Cerebellar nuclear complex (tissue), 1 donor: ENCODE measurements at places on chromosomes 1 and 21.

- DNase-seq: no peak
Observed at GRCh38 chr1:109793089-109793485, 29.4 kb upstream of the EPS8L3 start.

DNA sequence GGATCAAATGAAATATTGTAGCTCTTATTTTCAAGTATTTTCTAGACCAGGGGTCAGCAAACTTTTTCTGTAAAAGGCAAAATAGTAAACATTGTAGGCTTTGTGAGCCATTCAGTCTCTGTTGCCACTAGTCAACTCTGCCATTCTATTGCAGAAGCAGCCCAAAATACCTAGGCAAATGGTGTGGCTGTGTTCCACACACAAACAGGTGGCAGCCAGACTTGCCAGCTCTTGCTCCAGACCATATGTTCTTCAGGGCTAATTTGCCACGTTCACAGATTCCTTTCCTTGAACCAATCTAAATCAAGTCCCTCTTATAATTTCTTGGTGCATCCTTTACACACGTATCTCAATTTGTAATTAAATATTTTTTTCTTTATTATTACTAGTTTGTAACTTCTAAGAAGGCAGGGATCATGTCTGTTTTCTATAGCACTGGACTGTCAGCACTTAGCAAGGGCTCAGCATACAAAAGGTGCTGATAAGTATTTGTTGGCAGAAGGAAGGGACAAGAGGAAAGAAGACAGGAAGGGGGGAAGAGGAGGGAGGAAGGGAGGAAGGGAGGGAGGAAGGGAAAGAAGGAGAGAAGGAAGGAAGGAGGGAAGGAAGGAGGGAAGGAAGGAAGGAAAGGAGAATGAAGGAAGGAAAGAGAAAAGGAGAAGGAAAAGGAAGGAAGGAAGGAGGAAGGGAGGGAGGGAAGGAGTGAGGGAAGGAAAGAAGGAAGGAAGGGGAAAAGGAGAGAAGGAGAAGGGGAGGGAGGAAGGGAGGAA is 106.5 kb upstream of the EDEM3 start:
- DNase-seq: peak; percentile 89

- peak; percentile 95 for DNase-seq
Observed at GRCh38 chr1:116426401-116426800, 53.4 kb downstream of the ATP1A1 start.

DNA sequence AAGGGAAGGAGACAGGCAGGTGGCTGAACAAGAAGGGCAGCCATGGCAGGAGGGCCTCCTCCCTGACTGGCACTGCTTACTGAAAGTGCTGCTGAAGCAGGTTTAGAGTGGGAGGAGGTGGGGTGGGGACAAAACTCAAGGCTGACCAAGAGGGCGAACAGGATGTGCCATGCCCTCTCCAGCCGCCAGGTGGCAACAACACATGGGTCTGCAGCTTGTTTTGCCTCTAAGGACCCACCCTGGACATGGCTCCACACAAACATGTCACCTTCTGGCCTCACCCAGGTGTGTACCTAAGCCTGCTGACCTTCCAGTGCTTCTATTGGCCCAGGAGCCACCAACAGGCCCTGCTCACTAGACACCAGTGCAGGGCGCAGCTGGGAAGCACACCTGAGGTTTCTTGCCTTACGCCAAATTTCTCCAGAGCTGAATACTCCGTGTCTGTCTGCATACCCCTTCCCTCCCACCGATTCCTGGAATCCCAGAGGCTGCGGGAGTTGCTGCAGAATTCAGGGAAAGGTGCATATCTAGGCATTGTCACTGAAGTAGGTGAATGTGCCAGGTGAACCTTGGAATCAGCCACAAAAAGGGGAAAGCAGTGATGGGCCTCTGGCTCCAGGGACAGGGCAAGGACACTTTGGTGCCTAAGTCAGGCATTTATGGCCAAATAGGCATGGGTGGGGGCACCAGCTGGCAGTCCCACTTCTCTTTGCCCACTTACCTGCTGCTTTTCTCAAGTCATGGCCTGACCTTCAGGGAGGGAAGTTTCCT is 5.3 kb downstream of the PSRC1 start:
- no peak for DNase-seq

DNA sequence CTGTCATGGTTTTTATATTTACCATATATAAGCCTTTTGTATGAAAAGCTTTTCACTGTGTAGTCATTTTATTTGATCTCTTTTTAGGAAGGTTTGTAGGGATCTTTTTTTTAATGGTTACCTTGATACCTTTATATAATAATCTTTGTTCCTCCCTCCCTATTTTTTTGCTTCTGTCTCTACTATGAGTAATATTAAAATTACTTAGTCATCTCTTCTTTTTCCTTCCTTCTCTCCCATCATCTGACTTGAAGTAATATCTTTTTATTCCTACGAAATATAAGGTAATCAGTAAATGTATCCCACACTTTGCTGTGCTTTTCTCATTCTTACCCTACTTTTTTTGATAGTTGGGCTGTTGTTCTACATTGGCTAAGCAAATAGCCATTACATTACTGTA is 161.4 kb downstream of the MAGI3 start:
- DNase-seq: no peak

- DNase-seq: no peak
Observed at GRCh38 chr21:41360072-41360821, 1.6 kb upstream of the MX2 start.

- no peak for DNase-seq
Observed at GRCh38 chr1:7470904-7471638, 300.0 kb upstream of the VAMP3 start.

DNA sequence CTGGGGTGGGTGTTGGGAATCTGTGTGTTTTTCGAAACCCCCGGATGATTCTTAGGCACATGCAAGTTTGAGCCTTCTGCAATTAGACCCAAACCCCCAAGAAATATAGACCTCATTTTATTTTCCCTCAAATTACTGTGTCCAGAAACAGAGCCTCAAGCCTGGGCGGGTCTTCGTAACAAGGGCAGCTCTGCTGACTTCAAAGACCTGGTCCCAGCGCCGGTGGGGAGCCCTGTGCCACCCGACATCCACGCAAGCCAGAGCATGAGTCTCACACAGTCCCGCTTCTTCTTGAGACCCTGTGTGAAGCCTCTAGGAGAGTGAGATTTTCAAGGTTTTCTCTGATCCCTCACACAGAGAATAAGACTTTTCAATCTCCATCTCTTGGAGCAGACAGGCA is 397.3 kb downstream of the RPS6KC1 start:
- no peak for DNase-seq

GRCh38 chr1:80926531-80926930 is 874.2 kb upstream of the ADGRL2 start:
- no peak for DNase-seq

- no peak for DNase-seq
Observed at GRCh38 chr1:159879977-159880376, 17.5 kb upstream of the VSIG8 start.
